MM.1S (cell line): ENCODE measurements at places on chromosomes 7 and 10.

DNA sequence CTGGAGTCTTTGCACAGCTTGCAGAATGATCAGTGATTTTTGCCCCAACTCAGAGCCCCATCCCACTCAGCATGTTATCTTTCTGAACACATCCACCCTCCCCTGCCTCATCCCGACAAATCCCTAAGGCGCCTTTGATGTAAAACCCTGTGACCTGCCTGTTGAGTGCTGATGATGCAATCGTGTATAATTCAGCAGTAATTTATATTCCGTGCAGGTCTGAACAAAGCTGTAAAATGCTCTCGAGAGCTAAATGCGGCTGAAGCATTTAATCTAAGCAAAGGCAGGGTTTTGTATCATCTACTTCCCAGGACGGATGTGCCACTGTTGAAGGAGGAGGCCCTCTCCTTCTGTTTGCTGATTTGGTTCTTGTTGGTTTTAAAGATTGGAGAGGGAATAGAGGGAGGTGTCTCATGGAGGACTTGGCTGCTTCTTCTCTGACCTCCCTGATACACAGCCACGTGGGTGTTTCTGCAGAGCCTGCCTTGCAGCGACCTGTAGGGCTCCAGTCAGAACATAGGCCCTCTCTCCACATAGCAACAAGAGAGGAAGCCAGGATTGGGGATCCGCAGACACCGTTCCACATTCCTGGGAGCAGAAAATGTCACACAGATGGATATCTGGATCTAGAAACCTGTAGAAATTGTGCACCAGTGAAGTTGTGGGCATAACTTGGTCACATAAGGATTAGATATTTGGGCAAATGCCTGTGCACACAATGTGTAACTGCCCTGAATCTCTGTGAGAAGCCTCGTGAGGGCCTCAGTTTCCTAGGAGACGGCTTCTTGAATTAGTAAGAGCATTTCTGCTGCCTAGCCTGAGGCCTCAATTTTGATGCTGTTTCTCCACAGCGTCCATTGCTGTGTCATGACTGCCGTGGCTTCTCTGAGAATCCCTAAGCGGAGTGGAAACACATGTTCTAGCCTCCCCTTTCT, 90.2 kb upstream of the AGK start:
- no peak overlapping the region for H3K27ac ChIP-seq
- no peaks in the 10 kb centered on the region for H3K36me3 ChIP-seq
- DNase-seq: no peak
- no peaks in the 10 kb centered on the region for H3K27me3 ChIP-seq
- no peaks in the 10 kb centered on the region for H3K4me1 ChIP-seq

DNA sequence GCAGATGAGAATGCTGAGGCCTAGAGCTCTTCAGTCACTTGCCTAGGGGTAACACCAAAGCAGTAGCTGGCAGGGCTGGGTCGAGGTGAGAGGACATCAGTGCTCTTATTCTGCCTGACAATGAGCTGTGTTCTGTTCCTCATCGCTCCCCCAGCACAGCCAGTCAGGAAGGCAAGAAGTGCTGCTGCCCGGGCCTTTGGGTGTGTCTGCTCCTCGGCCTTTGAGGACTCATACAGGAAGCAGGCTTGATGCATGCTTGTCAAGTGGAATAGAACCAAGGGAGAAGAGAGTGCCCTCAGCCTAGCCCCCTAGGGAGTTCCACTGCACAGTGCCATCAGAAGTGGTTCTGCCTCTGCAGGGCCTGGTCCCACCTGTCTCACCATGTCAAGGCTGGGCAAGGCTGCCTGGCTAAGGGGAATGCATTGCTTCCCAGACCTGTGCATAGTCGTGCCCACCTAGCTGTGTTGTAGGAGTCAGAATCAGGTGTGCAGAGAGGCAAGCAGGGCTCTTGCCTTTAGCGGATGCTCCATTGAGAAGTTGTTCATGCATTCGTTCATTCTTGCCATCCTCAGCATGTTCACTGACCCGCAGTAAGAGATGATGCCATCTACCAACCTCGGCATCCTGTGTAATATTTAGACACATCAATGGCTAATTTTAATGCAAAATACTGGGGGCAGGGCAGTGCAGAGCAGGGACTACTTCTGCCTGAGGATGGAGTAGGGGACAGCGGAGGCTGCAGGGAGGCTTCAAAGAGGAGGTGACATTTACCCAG, 156.6 kb downstream of the RPS24 start:
- H3K27me3 ChIP-seq: no peaks in the 10 kb centered on the region
- no peak for DNase-seq
- no peaks in the 10 kb centered on the region for H3K36me3 ChIP-seq
- no peaks in the 10 kb centered on the region for H3K4me1 ChIP-seq
- H3K4me3 ChIP-seq: no peak overlapping the region

GRCh38 chr10:32954080-32954479, 4.0 kb downstream of the ITGB1 start:
- no peak overlapping the region for H3K27ac ChIP-seq
- H3K4me3 ChIP-seq: no peak overlapping the region
- peaks cover 11% of the 10 kb centered on the region for H3K4me1 ChIP-seq
- H3K27me3 ChIP-seq: no peaks in the 10 kb centered on the region

GRCh38 chr7:92824450-92824849, 11.9 kb downstream of the CDK6 start:
- no peak for DNase-seq
- peaks cover 21% of the 10 kb centered on the region for H3K4me1 ChIP-seq
- H3K27me3 ChIP-seq: no peaks in the 10 kb centered on the region

DNA sequence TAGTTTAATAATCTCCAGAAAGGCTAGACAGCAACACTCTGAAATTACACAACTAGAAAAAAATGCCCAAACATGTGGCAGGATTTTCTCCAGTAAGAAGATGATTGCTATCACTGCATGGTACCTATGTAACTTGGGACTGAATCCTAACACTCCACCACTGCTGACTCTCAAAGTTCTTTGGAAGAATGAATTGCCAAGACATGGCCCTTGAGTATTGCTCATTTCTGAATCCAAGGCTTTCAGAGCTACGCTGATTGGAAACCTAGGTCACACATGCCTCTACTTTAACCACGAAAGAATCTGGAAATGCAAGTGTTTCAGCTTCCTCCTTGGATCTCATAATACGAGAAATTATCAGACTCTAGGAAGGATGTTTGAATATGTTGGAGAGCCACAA, 167.5 kb upstream of the CELF2 start:
- H3K27me3 ChIP-seq: no peaks in the 10 kb centered on the region
- DNase-seq: no peak

GRCh38 chr7:30349170-30349569, 64.8 kb downstream of the ZNRF2 start:
- peak overlapping the region; percentile 86; the same call in 1 of the 2 replicates for H3K27ac ChIP-seq
- DNase-seq: no peak
- no peaks in the 10 kb centered on the region for H3K27me3 ChIP-seq
- no peaks in the 10 kb centered on the region for H3K36me3 ChIP-seq
- peaks cover 29% of the 10 kb centered on the region for H3K4me1 ChIP-seq
- H3K4me3 ChIP-seq: peak overlapping the region; percentile 56; the same call in 1 of the 2 replicates

- H3K36me3 ChIP-seq: no peaks in the 10 kb centered on the region
- no peak overlapping the region for H3K27ac ChIP-seq
- no peak for DNase-seq
- H3K4me3 ChIP-seq: no peak overlapping the region
- H3K27me3 ChIP-seq: no peaks in the 10 kb centered on the region
These were observed 205.2 kb upstream of the SVIL start for GRCh38 chr10:29839826-29840515.

DNA sequence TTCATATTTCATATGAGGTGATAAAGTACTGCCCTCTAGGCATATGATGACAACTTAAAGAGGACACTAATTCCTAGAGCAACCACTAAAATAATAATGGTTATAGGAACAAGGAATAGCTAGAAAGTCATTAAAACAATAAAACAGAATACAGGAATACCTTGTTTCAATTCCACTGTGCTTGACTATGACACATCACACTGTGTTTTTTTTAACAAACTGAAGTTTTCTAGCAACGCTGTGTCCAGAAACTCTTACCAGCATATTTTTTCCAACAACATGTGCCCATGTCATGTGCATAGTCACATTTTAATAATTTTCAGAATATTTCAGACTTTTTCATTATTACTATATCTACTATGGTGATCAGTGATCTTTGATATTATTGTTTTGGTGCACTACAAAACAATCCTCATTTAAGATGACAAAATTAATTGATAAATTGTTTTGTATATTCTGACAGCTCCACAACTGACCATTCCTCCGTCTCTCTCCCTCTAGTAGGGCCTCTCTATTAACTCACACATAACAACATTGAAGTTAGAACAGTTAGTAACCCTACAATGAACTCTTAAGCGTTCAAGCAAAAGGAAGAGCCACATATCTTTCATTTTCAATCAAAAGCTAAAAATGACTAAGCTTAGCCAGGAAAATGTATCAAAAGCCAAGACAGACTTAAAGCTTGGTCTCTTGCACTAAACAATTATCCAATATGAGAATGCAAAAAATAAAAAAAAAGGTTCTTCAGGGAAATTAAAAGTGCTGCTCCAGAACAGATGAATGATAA, 85.8 kb downstream of the SNX13 start:
- no peak overlapping the region for H3K27ac ChIP-seq
- no peak overlapping the region for H3K4me3 ChIP-seq
- DNase-seq: no peak
- no peaks in the 10 kb centered on the region for H3K27me3 ChIP-seq
- H3K4me1 ChIP-seq: no peaks in the 10 kb centered on the region

DNA sequence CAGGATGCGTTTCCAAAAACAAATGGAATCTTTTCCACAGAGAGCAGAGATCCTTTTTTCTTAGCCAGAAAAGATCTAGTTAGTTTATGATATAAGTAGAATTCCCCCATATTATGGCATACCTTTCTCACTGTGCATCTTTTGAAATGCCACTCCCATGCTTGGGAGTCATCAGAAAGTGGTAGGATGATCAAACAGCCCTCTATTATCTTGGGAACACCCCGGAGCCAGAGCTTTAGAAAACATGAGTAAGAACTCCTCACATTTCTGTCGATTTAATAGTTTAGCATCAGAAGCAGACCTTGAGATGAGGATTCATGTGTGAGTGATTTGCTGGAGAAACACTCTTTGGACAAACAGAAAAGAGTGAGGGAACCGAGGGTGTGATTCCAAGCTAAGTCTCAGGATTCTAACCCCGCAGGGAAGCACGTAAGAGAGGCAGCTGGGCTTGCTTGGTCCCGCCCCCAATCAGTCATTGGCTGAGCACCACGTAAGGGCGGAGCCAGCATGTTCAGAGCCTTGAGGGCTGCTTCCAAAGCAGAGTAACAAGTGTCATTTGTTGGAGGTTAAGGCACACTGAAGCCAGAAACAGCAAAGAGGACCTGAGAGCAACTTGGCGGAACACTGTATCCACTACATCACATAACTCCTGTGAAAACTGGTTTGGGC, 43.7 kb upstream of the NXPH1 start:
- DNase-seq: no peak
- no peaks in the 10 kb centered on the region for H3K27me3 ChIP-seq
- H3K4me3 ChIP-seq: no peak overlapping the region
- H3K4me1 ChIP-seq: peaks cover 42% of the 10 kb centered on the region

GRCh38 chr7:107847168-107847835, 43.7 kb upstream of the DLD start:
- no peaks in the 10 kb centered on the region for H3K36me3 ChIP-seq
- no peaks in the 10 kb centered on the region for H3K27me3 ChIP-seq
- no peak for DNase-seq
- H3K27ac ChIP-seq: no peak overlapping the region
- no peaks in the 10 kb centered on the region for H3K4me1 ChIP-seq
- no peak overlapping the region for H3K4me3 ChIP-seq

- no peaks in the 10 kb centered on the region for H3K36me3 ChIP-seq
- DNase-seq: no peak
- H3K27ac ChIP-seq: no peak overlapping the region
These were observed 53.8 kb upstream of the SLF2 start for GRCh38 chr10:100858747-100859483.

GRCh38 chr7:107461938-107462533, 7.8 kb upstream of the GPR22 start:
- no peaks in the 10 kb centered on the region for H3K27me3 ChIP-seq
- no peaks in the 10 kb centered on the region for H3K4me1 ChIP-seq
- no peaks in the 10 kb centered on the region for H3K36me3 ChIP-seq
- no peak for DNase-seq
- H3K4me3 ChIP-seq: no peak overlapping the region

GRCh38 chr7:98841179-98841997, 28.4 kb downstream of the TMEM130 start:
- no peak overlapping the region for H3K27ac ChIP-seq
- H3K36me3 ChIP-seq: no peaks in the 10 kb centered on the region
- no peaks in the 10 kb centered on the region for H3K4me1 ChIP-seq
- peaks cover 3% of the 10 kb centered on the region; the same call in 1 of the 2 replicates for H3K27me3 ChIP-seq
- peak; percentile 51 for DNase-seq

DNA sequence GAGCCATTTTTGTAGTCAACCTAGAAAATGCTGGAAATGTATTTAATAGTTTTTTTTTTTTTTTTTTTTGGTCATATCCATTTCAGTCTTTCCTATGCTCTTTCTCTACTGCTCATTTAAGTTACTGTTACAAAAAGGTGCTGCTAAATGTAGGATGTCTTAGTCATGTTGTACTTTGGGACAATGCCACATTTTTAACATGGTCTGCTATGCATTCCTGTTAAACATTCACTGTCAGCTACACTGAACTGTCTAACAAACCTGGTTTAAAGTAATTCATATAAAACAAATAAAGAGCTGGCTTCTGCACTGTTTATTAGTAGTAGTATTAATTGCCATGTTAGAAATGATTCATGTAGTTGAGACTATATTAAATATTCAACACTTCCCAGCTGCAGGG, 108.6 kb downstream of the NSUN6 start:
- no peak overlapping the region for H3K4me3 ChIP-seq
- H3K27ac ChIP-seq: no peak overlapping the region
- H3K27me3 ChIP-seq: no peaks in the 10 kb centered on the region
- no peaks in the 10 kb centered on the region for H3K36me3 ChIP-seq
- no peaks in the 10 kb centered on the region for H3K4me1 ChIP-seq
- DNase-seq: no peak

GRCh38 chr7:11082552-11083213, 109.0 kb downstream of the PHF14 start:
- no peak for DNase-seq
- no peaks in the 10 kb centered on the region for H3K4me1 ChIP-seq
- no peaks in the 10 kb centered on the region for H3K36me3 ChIP-seq

- H3K4me1 ChIP-seq: no peaks in the 10 kb centered on the region
- H3K27ac ChIP-seq: no peak overlapping the region
- no peaks in the 10 kb centered on the region for H3K36me3 ChIP-seq
- no peak for DNase-seq
These were observed 147.6 kb downstream of the DIP2C start for GRCh38 chr10:541750-542371.

GRCh38 chr7:37531225-37531624, 82.6 kb upstream of the ELMO1 start:
- no peak for DNase-seq
- no peaks in the 10 kb centered on the region for H3K36me3 ChIP-seq
- H3K4me3 ChIP-seq: no peak overlapping the region
- no peaks in the 10 kb centered on the region for H3K4me1 ChIP-seq
- no peaks in the 10 kb centered on the region for H3K27me3 ChIP-seq

DNA sequence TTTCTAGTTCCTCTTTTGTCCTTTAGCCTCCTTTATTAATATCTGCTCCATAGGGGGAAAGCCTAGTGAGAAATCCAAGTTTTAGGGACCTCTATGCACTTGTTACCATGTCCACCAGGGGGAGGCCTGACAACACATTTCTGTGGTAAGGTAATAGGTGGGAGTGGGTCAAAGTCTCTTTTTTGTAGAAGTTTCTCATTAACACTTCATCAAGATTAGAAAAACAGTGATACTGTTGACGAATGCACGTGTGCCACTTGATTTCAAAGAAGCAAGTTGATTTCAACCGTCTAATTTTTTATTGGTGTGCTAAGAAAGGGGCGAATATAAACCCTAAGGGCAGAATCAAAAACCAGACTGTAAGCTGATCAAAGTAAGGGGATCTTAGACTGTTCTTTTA, 30.6 kb downstream of the CISD1 start:
- no peak overlapping the region for H3K4me3 ChIP-seq
- peak; percentile 57 for DNase-seq
- H3K27me3 ChIP-seq: no peaks in the 10 kb centered on the region
- no peaks in the 10 kb centered on the region for H3K36me3 ChIP-seq
